Psoas muscle (tissue), 8 donors: ENCODE measurements at places on chromosomes 4 and X. TPM values are rescaled to one million over a fixed set of nuclear protein-coding genes. Genes with fewer than 3 reads are reported as not detected.

GRCh38 chr4:8073206-8073863 lies 85.3 kb downstream of the ABLIM2 start:
- DNase-seq = peak; percentile 62

- DNase-seq = no peak
These were observed 647.5 kb upstream of the TENM3 start for GRCh38 chr4:181595716-181596115.

DNA sequence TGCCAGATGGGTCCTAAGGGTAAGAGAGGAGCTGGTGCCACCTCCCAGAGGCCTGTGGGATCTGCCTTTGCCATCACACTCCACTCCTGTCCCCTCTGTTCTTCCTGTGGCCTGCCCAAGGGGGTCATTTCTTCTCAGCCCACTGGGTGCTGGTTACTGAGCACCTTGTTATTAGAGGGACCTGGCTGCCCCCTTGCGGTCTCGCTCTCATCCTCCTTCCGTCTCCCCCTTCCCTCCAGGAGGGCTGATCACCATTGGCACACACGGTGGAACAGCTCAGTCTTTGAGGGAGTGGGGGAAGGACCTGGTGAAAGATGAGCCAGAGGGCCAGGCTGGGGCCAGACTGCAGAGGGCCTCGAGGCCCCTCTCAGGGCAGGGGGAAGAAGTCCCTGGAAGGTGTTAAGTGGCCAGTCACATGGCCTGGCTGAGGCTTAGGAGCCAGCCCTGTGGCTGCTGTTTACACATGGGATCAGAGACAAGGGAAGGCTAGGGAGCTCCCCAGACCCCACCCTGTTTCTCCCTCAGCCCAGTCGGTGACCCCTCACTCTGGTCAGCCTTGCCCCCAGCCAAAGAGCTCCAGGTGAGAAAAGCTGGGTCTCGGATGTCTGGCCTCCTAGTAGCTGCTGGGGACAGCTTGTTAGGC lies 68.1 kb downstream of the MTMR1 start:
- no peak for DNase-seq

DNA sequence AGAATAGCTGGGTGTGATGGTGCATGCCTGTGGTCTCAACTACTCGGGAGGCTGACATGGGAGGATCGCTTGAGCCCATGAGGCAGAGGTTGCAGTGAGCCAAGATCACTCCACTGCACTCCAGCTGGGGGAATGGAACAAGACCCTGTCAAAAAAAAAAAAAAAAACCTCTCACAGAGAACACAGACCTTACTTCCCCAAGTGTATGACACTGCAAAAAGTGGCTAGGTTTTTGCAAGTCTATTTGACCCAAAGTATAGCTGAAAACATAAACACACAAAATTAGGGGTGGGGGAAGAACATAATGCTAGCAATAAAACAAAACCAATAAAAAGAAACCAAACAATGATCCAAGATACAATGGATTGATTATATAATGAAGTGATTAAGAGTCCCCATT lies 6.7 kb downstream of the LAMP2 start:
- DNase-seq = no peak

DNA sequence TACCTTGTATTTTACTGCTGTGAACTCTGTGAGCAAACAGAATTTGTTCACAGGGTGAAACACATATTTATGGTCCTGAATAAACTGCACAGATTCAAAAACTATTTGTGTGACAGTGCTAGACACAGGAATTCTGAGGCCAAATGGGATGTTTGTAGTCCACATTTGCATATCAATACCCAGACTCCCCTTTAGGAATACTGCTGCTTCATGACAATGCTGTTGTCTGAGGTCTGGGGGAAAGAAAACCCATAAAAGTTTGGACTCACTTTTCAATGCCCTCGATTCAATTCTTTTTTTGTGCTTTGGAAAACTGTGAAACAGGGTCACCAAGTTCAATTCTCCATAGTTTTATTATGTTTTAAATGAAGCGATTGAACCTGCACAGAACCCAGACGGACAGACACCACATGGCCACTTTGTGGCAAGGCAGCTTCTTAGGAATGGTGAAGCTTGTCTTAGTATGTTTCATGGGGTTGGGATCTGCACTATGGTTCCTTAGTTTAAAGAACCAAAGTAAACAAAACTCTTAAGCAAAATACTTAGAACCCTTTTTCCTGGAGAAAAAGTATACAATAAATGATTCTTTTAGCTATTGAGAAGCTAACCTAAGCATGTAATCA lies 92.3 kb upstream of the MAD2L1 start:
- no peak for DNase-seq

DNA sequence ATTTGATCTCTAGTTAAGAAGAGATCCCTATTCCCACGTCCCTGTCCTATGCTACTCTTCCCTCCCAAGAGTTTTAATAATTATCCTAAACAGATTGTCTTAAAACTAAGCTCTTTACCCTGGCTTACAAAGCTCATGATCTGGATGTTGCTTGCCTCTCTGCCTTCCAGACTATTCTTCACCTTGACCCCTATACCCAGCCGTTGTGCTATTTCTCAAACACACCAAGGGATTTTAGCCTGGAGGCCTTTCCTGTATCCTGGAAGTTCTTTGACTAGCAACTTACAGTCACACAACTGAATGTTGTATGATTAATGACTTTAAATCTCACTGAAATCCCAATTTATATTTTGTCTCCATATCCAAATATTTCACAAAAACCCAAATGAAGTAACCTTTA lies 314.9 kb downstream of the ADGRL3 start:
- DNase-seq = no peak

DNA sequence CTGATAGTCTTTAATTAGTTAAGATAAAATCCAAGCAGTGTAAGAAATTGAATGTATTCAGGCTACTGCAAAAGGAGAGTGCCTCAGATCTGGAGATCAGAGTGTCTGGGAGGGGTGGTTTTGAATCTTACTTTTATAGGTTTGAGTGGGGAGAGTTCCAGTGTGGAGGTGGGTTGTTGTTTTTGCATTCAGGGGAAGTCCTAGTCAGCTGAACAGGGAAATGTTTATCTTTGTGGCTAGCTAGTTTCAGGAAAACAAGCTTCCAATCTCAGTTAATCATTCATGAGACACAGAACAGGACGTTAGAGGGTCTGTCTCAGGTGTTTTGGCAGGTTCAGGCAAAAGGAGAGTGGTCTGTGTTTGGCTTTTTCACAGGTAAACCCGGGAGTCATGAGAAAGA lies 26.0 kb downstream of the ZNF81 start:
- DNase-seq = no peak

- peak; percentile 70 for DNase-seq
These were observed 51.5 kb upstream of the TRIM2 start for GRCh38 chr4:153152501-153153338.

- DNase-seq = no peak
These were observed 44.9 kb upstream of the SMAD1 start for GRCh38 chr4:145436796-145437195.

GRCh38 chr4:149823769-149824221 lies 8.2 kb upstream of the IQCM start:
- no peak for DNase-seq

DNA sequence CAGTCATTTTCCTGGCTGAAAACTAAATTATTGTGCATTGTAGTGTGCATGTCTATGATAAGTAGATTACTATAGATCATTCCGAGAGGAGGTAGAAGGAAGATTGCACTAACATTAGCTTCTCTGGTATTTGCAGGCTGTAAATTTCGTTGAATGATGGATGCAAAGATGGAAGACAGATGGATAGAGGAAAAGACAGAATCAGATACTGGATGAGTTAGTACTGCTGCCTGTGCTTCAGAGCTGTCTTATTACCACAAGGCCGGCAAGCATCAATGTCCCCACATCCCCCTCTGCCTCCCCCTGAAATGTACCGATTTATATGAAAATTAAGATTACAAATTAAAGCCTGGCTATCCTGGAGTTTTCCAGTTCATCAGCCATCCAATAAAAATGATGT lies 17.7 kb downstream of the NAA11 start:
- DNase-seq = no peak

GRCh38 chrX:129738466-129739308 lies at the start of gene XPNPEP2:
TSS of gene XPNPEP2 (plus strand) at chrX:129738979. CDS start at chrX:129739214, 235 bp downstream.
- DNase-seq = no peak

GRCh38 chrX:13607996-13608365 lies 38.6 kb downstream of the EGFL6 start:
- no peak for DNase-seq

DNA sequence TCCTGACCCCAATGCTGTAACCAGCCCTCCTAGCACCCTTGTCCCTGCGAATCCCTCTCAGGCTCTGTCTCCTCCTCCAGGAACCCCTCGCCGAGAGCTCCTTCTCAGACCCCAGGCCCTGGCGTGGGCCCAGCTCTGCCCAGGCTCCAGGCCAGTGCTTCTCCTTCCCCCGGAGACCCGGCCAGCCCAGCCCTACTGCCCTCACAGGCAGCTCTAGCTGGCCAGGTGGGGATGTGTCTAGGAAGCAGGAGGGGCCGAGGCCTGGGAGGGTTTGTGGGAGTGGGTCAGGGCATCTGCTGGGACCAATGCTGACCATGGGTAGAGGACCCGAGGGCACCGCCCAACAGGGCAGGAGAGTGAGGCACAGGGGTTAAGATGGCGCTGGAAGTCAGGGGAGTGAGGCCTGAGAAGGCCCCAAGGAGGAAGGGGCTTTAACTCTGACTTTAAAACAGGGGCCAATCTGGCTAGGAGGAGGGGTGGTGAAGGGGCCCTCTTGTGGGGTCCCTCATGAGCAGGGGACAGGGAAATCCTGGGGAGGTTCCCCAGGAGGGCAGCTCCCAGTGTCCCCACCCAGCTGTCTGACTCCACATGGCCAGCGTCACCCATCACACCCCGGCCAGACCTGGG lies 64.7 kb upstream of the NKX1-1 start:
- no peak for DNase-seq

DNA sequence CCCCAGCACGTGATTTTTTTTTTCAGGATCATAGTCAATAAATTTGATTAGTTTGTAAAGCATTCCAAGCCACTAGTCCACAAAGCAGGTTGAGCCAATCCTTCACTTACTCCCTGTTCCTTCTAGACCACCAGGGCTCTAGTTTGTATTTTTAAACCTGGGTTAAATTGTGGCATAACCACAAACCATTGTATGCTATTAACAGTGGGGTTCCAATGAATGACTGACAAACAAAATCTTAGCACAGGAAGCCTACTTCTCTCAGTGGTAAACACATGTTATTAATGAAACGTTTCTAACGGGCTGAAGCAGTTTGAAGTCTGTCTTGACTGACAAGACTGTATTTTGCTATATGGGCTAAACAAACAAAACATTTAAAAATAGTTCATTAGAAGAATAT lies 48.6 kb upstream of the GYPA start:
- no peak for DNase-seq

DNA sequence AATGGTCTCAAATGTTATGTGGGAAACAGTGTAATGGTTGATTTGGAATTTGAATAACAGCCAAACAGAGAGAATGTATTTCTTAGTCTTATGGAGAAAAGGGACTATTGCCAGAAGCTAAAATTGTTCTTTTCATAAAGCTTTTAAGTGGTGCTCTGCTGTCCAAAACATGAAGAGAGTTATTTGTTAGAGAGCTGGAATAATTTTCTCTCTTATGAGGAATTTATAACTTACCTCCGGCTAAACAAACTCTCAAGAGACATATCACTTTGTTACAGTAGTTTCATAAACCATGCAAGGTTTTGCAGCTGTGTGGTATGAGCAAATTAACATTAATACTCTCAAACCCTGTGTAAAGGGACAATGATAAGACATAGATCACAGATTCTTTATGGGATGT lies 28.6 kb downstream of the SULT1B1 start:
- DNase-seq = no peak

GRCh38 chrX:152903589-152903988 lies 5.7 kb downstream of the ZNF185 start:
- no peak for DNase-seq

DNA sequence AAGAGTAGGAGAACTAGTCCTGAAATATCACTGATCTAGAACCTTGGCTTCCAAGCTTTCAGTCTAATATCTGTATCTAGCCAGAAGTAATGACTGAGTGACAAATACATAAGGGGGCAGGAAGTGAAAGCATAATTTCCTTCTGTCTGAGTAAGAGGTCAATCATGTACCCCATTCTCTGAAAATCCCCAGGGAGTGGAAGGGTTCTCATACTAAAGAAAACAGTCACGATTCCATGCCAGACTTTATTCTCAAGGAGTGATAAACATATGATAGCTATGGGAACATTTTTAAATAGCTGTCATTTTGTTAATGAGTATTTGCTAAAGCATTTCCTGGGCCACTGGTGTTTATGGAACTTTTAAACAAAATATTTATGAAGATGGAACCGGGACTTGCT lies 308.5 kb downstream of the ARHGAP24 start:
- DNase-seq = no peak

DNA sequence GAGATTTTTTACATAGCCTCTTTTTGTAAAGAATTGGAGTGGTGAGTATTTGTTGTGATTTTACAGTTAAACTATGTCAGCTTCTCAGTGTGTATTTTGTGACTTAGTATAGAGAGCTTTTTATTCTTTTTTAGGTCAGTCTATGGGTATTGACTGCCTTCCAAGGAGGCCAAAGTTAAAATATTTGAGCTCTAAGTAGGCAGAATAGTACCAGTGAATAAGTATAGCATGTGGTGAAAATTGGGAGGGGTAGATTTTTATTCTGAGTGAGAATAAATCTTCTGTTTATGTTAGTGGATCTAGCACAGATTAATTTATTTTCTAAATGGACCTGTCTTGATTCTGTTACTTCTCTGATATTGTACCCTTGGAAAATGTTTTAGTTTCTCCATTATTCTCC lies 37.5 kb downstream of the HERC3 start:
- DNase-seq = no peak

- peak; percentile 41 for DNase-seq
These were observed at the start of gene DCAF12L1 for GRCh38 chrX:126552313-126553022. TSS of gene DCAF12L1 (minus strand) at chrX:126552814. CDS start at chrX:126552608, 206 bp downstream.

Gene HTRA3
- polyA plus RNA-seq = 14.0 TPM

Gene LAMTOR3
- polyA plus RNA-seq = 43.6 TPM

Gene LRCH2
- polyA plus RNA-seq = 0.31 TPM

Gene LIMCH1
- 26.5 TPM for polyA plus RNA-seq

Gene GPC3
- 0.43 TPM for polyA plus RNA-seq

Gene VCX
- polyA plus RNA-seq = not detected

Gene ODAPH
- polyA plus RNA-seq = 0.05 TPM

Gene SPOCK3
- 0.09 TPM for polyA plus RNA-seq

Gene PLRG1
- polyA plus RNA-seq = 52.4 TPM

Gene RBPJ
- polyA plus RNA-seq = 10.6 TPM
